Stomach (tissue), 19 donors: ENCODE measurements at places on chromosomes 3 and 15.
A peak's percentile ranks its signal among the peaks of the same experiment; 100 is the strongest.

- no peaks in the 10 kb centered on the region for H3K36me3 ChIP-seq
- no peak overlapping the region for H3K27ac ChIP-seq
- no peaks in the 10 kb centered on the region for H3K27me3 ChIP-seq
- H3K4me3 ChIP-seq: no peak overlapping the region
- DNase-seq: no peak
- H3K4me1 ChIP-seq: peaks cover 22% of the 10 kb centered on the region
Observed at GRCh38 chr15:34182942-34183341, 27.0 kb downstream of the KATNBL1 start.

DNA sequence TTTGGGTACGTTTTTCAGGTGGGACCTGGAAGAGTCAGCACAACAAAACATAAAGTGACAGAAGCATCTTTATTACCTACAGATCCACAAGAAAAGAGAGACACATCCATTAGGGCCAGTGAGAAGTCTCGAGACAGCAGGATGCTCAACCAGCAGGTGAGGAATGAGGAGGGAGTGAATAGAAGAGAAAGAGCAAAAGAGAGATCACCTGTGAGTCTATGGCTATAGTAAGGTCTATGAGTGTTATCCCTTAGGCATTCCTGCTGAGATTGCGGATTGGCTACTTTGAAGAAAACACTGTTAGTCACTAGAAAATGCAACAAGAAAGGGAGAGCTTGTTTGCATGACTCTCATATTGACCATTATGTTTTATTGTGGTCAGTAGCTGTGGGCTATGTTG lies 1556.2 kb upstream of the GBE1 start:
- H3K4me3 ChIP-seq: no peak overlapping the region
- DNase-seq: no peak
- no peak overlapping the region for H3K27ac ChIP-seq

DNA sequence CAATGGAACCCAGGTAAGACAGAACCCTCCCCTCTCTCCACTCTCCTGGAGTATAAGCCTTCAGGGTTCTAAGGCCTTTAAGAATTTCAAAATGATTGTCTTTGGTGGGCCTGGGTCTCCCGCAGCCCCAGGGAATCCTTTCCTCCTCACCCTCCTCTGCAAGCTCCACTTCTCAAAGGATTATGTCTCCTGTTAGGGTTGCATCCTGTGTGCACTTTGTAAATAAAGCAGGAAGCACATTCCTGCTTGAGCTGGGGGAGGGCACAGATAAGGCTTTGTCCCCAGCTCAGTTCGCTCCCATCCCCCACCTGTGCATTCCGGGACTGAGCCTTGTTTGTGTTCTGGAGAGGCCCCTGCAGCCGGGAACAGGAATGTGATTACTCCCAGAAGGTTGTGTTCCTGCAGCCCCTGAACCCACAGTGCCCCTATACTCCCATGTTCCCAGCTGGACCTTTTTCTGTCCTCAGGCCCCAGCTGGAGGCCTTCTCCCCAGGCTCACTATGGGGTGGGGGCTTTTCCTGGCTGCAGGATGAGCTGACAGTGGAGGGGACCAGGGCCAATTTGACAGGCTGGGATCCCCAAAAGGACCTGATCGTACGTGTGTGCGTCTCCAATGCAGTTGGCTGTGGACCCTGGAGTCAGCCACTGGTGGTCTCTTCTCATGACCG lies 9.5 kb downstream of the TYRO3 start:
- H3K27me3 ChIP-seq: no peaks in the 10 kb centered on the region
- no peak overlapping the region for H3K4me3 ChIP-seq
- H3K4me1 ChIP-seq: peaks cover 6% of the 10 kb centered on the region

- H3K27ac ChIP-seq: peak overlapping the region; percentile 91
- H3K4me3 ChIP-seq: no peak overlapping the region
- no peak for DNase-seq
- no peaks in the 10 kb centered on the region for H3K36me3 ChIP-seq
- peaks cover 87% of the 10 kb centered on the region for H3K4me1 ChIP-seq
Observed at GRCh38 chr3:66495668-66496045, 5.2 kb downstream of the LRIG1 start.

DNA sequence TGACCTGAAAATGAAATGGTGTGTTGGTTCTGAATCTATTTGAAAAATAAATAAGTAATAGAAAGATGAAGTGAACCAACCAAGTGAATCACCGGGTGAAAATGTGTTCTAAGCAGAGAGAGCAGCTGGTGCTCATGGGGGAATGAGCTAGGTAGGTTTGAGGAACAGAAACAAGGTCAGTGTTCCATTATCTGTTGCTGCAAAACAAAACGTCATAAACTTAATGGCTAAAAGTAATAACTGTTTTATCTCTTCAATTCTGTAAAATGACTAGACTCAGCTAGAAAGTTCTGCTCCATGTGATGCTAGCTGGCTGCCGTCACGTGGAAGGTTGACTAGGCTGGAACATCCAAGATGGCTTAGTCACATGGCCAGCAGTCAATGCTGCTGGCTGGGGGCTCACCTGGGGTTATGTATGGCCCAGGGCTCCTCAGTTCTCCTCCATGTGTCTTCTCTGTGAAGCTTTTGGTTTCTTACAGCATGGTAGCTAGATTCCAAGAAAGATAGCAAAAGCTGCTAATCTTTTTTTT lies 13.3 kb upstream of the SH3BP5 start:
- no peaks in the 10 kb centered on the region for H3K4me1 ChIP-seq
- no peaks in the 10 kb centered on the region for H3K36me3 ChIP-seq
- H3K4me3 ChIP-seq: no peak overlapping the region
- no peaks in the 10 kb centered on the region for H3K27me3 ChIP-seq
- H3K27ac ChIP-seq: no peak overlapping the region
- no peak for DNase-seq

DNA sequence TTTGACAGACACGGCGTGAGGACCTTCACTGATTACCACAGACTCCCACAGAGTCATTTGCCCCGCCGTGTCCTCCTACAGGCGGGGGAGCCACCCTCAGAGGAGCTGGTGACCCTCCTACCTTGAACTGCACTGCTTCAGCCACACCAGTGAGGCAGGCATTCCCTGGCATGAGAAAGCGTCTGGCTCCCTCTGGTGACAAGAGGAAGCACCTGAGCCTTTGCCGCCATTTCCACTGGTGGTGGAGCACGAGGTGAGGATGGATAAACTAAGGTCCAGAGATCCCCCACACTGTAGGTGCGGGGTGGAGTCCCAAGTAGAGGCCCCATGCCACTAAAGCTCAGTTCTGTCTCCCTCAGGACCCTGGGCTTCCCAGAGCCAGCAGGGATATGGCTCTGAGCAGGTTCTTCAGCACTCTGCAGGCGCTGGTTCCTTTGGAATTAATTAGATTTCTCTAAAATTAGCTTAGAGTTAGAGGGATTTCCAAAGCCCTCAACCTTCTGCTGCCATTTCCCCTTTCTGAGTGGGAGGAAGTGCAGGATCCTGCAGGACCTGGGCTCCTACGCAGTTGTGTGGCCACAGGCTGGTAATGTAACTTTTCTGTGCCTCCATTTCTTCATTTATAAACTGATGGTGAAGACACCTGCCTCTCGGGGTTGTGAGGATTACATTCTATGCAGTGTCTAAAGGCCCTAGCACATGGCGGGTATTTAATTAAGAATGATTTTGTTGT lies 224.0 kb downstream of the SLCO3A1 start:
- H3K27ac ChIP-seq: no peak overlapping the region
- no peaks in the 10 kb centered on the region for H3K36me3 ChIP-seq
- peaks cover 44% of the 10 kb centered on the region for H3K4me1 ChIP-seq
- no peak overlapping the region for H3K4me3 ChIP-seq
- H3K27me3 ChIP-seq: no peaks in the 10 kb centered on the region
- DNase-seq: peak; percentile 74

DNA sequence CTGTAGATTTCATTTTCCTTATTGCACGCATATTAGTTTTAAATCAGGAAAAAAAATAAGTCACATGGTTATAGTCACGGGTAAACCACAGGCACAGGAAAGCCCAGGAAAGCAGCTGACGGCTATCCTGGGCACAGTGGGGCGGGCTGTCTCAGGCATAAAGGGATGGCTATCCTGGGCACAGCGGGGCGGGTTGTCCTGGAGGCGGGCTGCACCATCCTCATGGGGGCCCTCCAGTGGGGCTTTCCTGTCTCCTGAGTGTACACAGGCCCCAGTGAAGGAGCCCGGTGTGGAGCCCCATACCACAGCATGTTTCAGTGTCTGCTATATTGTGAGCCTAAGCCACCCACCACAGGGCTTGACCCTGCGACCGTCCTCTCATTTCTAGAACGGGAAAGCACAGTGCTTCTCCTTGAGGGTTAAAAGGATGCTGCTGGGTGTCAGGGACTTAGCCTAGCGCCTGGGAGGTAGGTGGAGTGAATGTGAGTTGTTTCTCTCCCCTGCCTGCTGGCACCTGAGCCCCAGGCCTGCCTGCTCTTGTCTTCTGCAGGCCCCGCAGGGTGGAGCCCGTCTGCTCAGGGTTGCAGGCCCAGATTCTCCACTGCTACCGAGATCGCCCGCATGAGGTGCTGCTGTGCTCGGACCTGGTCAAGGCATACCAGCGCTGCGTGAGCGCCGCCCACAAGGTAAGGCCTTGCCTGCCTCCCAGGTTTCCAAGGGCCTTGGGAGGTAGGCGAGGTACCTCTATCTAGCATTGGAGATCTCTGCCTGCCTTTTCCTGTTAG lies 25.9 kb upstream of the PLXNA1 start:
- no peak overlapping the region for H3K27ac ChIP-seq
- H3K27me3 ChIP-seq: no peaks in the 10 kb centered on the region
- H3K4me1 ChIP-seq: peaks cover 14% of the 10 kb centered on the region
- DNase-seq: no peak
- no peaks in the 10 kb centered on the region for H3K36me3 ChIP-seq
- H3K4me3 ChIP-seq: no peak overlapping the region

DNA sequence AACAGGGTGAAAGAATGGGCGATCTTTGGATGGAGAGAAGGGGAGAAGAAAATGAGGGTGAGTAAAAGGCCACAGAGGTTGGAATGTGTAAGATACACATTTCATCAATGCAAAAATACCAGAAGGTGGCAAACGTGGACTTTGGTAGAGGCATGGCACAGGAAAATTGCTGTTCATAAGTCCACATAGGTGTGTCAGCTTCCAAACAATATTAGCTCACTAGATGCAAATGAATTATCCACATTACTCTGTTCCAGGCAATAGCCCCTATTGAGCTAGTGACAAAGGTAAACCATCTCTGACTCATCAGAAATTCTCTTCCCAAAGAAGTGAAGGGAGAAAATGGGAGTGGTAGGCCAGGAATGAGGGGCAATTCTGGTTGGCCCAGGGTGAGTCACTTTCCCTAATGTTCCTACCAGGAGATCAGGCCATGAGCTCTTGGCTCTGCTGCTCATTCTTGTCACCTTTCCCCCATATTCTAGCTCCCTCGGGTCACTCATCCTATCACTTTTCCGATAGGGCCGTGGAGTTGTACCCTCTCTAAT lies 19.9 kb downstream of the ACKR2 start:
- H3K4me1 ChIP-seq: no peaks in the 10 kb centered on the region
- H3K27me3 ChIP-seq: no peaks in the 10 kb centered on the region
- H3K36me3 ChIP-seq: no peaks in the 10 kb centered on the region
- no peak for DNase-seq
- H3K4me3 ChIP-seq: no peak overlapping the region

DNA sequence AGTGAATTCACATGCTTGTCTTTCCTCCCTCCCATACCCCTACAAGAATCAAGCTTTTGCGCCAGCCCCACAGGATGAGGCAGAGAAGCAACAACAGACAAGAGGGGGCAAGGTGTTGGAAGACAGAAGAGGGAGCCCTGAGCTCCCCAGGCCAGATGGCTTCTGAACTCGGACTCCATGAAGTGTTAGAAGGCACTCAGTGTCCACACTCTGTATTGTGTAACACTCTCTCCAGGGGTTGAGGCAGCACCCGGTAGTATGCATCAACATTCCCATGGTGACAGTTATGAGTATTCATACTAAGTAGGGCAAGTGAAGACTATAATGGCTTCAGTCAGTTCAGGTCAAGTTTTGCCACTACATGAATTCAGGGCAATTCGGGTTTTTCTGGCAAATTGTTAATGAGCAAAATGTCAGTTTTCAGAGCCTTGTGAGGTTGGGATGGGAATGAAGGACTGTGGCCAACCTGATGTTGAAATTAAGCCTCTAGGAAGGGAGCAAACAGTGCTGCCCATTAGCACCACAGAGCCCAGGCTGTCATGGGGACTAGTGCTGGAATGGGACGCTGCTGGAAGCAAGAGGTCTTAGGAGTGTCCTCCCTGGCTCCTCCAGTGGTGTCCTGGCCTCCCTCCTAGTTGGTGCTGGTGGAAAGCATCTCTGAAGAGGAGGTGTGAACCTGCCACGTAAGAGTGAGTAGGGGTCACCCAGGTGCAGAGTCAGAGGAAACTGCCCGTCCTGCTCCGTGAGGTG lies 79.4 kb downstream of the KLF15 start:
- H3K27ac ChIP-seq: no peak overlapping the region
- no peaks in the 10 kb centered on the region for H3K36me3 ChIP-seq
- DNase-seq: no peak
- no peak overlapping the region for H3K4me3 ChIP-seq

DNA sequence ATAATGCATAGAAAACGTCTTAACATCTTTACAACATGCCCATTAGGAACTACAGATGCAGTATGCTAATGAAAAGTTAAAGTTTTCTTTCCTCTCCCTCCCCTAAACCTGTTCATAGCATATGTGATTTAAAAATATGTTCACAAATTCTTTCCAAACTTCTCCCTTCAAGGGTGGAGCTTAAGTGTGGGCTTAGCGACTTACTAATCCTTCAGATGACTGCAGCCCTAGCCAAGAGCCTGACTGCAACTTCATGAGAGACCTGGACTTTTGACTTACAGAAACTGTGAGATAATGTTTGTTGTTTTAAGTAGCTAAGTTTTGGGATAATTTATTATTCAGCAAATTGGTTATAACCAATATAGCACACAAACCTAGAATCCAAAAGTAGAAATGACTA lies 22.0 kb upstream of the ANXA2 start:
- H3K4me1 ChIP-seq: no peaks in the 10 kb centered on the region
- peak; percentile 56 for DNase-seq
- H3K36me3 ChIP-seq: peaks cover 12% of the 10 kb centered on the region
- no peak overlapping the region for H3K27ac ChIP-seq

GRCh38 chr15:93063796-93064690 lies 25.0 kb downstream of the RGMA start:
- H3K4me3 ChIP-seq: no peak overlapping the region
- peak overlapping the region; percentile 47 for H3K27ac ChIP-seq
- no peak for DNase-seq
- peaks cover 33% of the 10 kb centered on the region for H3K27me3 ChIP-seq
- H3K36me3 ChIP-seq: peaks cover 11% of the 10 kb centered on the region
- peaks cover 85% of the 10 kb centered on the region for H3K4me1 ChIP-seq

GRCh38 chr3:20375302-20375701 lies 189.3 kb upstream of the SGO1 start:
- no peaks in the 10 kb centered on the region for H3K36me3 ChIP-seq
- no peak overlapping the region for H3K4me3 ChIP-seq
- H3K4me1 ChIP-seq: no peaks in the 10 kb centered on the region
- no peaks in the 10 kb centered on the region for H3K27me3 ChIP-seq
- no peak for DNase-seq
- H3K27ac ChIP-seq: no peak overlapping the region

DNA sequence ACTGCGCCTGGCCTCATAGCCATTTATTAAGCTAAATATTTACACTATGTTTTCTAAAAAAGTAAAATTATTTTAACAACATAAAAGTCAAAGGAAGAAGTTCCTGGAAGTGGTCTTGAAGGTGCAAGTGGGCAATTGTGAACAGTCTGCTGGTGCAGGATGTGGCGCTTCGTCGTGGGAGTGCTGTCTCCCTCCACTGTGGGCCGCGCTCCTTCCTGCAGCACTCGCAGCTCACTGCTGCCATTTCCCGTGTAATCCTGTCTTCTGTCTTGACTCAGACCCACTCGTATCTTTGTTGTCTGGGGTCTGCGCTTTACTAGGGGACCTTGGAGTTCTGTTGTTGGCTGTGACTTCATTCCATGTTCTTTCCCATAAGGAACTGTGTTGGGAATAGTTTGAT lies 56.3 kb downstream of the APBA2 start:
- H3K4me1 ChIP-seq: no peaks in the 10 kb centered on the region
- peak; percentile 29 for DNase-seq
- no peaks in the 10 kb centered on the region for H3K36me3 ChIP-seq
